Psoas muscle (tissue), 8 donors: ENCODE measurements at places on chromosomes 4 and X. TPM values are rescaled to one million over a fixed set of nuclear protein-coding genes. Genes with fewer than 3 reads are reported as not detected.

DNA sequence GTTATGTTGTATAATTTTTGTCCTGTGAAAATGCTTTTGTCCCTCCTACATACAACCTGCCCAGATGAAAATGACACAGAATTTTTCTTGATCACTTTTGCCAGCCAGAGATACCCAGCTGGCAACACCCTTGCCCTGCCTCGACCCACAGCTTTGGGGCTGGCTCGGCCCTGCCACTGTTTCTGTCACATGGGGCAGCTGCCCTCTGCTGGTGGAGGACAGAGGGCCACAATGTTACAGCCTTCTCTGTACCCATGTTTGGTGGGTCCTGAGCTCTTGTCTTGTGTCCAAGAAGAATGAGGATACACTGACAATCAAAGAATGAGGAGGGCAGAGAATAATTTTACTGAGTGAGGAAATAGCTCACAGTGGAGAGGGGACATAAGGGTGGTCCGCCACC is 31.1 kb downstream of the BMP15 start:
- DNase-seq = no peak
- peaks cover 10% of the 10 kb centered on the region for H3K27me3 ChIP-seq
- H3K36me3 ChIP-seq = no peaks in the 10 kb centered on the region
- H3K4me3 ChIP-seq = no peak overlapping the region

Gene ADAM29
- polyA plus RNA-seq = not detected

- no peaks in the 10 kb centered on the region for H3K27me3 ChIP-seq
- DNase-seq = peak; percentile 52
- no peak overlapping the region for H3K27ac ChIP-seq
- H3K4me3 ChIP-seq = no peak overlapping the region
- no peaks in the 10 kb centered on the region for H3K36me3 ChIP-seq
Observed at GRCh38 chr4:2248821-2249261, 6.9 kb upstream of the HAUS3 start.

Gene TAF7L
- polyA plus RNA-seq = not detected

GRCh38 chrX:133437766-133438165 is 22.5 kb upstream of the GPC4 start:
- no peaks in the 10 kb centered on the region for H3K4me1 ChIP-seq
- no peaks in the 10 kb centered on the region for H3K36me3 ChIP-seq
- no peak for DNase-seq
- H3K4me3 ChIP-seq = no peak overlapping the region

- H3K27ac ChIP-seq = no peak overlapping the region
- H3K4me1 ChIP-seq = no peaks in the 10 kb centered on the region
- no peak for DNase-seq
- no peaks in the 10 kb centered on the region for H3K27me3 ChIP-seq
- H3K4me3 ChIP-seq = no peak overlapping the region
Observed at GRCh38 chr4:142142366-142143054, 506.1 kb downstream of the IL15 start.

Gene MAGEC2
- polyA plus RNA-seq = not detected

- no peaks in the 10 kb centered on the region for H3K27me3 ChIP-seq
- no peak for DNase-seq
- no peaks in the 10 kb centered on the region for H3K36me3 ChIP-seq
Observed at GRCh38 chr4:74391890-74392475, 27.0 kb downstream of the EREG start.

- H3K27ac ChIP-seq = no peak overlapping the region
- DNase-seq = no peak
- no peaks in the 10 kb centered on the region for H3K4me1 ChIP-seq
- no peaks in the 10 kb centered on the region for H3K36me3 ChIP-seq
- H3K4me3 ChIP-seq = no peak overlapping the region
Observed at GRCh38 chrX:111854556-111855490, 21.2 kb upstream of the TRPC5OS start.

GRCh38 chr4:13678186-13678924 is 50.8 kb upstream of the BOD1L1 start:
- H3K4me1 ChIP-seq = no peaks in the 10 kb centered on the region
- no peak for DNase-seq
- no peak overlapping the region for H3K27ac ChIP-seq
- H3K27me3 ChIP-seq = no peaks in the 10 kb centered on the region

GRCh38 chr4:40046311-40046980 is 10.2 kb upstream of the N4BP2 start:
- no peak for DNase-seq
- H3K36me3 ChIP-seq = no peaks in the 10 kb centered on the region
- no peak overlapping the region for H3K4me3 ChIP-seq
- H3K4me1 ChIP-seq = no peaks in the 10 kb centered on the region
- H3K27me3 ChIP-seq = no peaks in the 10 kb centered on the region

DNA sequence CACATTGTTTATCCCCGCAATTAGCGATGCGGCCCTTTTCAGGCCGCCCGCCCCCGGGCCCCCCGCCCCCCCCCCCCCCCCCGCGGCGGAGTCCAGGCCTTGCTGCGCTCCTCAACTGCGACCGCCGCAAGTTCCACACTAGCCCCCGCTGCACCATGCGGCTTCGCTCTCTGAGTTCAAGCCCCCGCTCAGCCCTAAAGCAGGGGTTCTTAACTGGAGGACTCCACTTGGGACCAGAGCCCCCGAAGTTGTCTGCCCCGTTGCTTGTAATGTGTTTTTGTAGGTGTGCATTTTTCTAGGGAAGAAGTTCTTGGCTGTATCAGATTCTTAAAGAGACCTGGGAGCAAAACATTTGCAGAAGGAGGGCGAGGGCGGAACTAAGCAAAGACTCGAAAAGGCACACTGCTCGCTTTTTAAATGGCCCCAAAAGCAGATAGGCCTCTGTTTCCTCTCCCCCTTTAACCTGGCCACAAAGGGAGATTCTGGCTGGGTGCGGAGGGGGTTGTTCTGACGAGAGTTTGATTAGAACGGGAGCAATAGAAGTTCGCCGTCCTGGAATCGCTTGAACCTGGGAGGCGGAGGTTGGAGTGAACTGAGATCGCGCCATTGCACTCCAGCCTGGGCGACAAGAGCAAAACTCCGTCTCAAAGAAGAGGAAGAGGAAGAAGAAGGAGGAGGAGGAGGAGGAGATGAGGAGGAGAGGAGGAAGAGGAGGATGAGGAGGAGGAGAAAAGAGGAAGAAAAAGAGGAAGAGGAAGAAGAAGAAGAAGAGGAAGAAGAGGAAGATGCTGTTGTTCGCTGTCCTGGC is 2.3 kb upstream of the MSX1 start:
- DNase-seq = peak; percentile 33
- H3K36me3 ChIP-seq = no peaks in the 10 kb centered on the region
- no peak overlapping the region for H3K27ac ChIP-seq

Gene ADGRG4
- polyA plus RNA-seq = not detected

DNA sequence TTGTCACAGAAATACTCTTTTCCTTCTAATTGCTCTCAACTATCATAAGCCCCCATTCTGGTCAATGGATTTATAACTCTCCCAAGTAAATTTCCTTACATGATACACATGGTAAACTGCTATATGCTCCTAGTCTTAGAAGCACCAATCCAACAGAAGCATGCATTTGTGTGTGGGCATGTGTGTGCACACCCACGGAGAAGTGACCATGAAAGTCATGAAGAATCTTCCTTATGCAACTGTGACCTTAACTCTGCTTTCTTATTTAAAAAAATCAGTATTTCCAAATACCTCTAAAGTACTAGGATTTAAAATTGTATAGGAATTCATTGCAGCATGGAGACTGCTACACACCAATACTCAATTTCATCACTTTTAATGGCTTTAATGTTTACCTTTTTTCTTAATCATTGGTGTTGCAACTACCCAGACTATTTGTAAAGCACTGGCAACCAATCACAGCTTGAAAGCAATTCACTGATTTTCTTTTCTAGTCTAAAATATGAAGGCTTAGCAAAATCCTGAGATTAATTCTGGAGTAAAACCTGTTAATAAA is 47.6 kb downstream of the MAML3 start:
- H3K4me3 ChIP-seq = no peak overlapping the region
- no peaks in the 10 kb centered on the region for H3K27me3 ChIP-seq
- no peak overlapping the region for H3K27ac ChIP-seq
